Uterus (tissue), 4 donors: ENCODE measurements at places on chromosomes 12 and 14.

- peak; percentile 96 for DNase-seq
These were observed at the start of gene R3HDM2 for GRCh38 chr12:57430931-57431566. Gene R3HDM2, minus strand, starts transcription at chr12:57431043. Its CDS starts 120,615 bp downstream, at chr12:57310428.

DNA sequence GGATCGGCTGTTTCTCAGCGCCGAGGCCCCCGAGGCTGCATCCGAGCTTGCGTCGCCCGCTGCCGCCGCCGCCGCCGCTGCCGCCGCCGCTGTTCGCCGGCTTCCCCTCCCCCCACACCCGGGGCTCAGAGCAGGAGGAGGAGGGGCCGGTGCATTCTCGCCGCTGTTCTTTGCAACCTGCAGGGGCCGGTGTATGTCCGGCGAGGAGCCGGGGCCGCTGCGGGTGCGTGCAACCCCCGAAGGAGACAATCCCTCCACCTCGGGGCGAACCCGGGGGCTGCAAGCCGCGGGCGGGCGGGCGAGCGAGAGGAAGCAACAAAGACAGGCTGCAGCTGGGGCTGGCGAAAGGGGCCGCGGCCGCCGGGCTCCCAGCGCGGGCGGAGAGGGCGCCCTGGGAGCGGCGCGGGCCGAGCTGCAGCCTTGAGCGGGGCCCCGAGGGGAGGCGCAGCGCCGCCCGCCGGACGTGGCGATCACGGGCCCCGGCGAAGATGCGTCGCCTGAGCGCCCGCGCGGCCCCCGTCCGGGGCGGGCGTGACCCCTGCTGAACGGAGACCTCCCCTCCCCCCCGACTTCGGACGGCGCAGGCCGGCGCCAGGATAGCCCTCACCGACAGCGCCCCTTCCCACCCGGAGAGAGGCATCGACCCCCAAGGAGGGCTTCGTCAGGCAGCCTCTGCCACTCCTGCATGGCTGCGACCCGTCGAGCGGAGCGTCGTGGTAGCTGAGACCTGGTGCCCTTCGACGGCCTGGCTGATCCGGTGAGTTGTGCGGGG, 702 bp downstream of the FAM222A start:
- peak; percentile 52 for DNase-seq

- DNase-seq: no peak
These were observed 32.1 kb upstream of the TXNRD1 start for GRCh38 chr12:104183443-104183842.

DNA sequence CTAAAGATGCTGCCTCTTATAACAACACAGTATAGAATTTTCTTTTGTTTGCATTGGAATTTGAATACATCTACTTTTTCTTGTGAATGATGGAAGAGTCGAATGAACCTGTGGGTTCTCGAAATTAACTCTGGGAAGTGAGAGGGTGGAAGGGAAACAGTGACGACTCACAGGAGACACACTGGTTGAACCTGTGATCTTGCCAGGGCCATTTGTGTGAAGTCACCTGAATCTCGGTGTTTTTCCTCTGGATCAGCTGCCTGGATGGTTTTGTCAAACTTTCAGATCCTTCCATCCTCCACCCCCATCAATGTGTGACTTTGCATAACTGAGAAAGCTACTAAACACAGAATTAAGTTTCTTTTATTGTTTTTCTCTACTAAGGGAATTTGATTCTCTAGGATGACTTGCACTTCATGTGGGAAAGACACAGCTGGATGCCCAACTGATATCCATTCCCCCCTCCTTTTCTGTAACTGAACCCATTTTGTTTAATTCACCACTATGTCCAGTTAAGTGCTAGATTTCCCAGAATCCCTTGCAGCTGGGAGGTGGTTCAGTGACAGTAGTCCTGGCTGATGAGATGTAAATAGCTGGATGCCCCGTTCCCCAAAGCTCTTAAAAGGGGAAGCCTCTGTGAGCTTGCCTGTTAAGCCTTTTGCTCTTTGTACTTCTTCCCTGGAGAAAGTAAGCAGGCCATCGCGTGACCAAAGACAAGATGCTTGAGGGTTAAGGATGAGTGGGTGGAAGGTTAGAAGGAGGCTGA, 6.3 kb downstream of the PPFIBP1 start:
- no peak for DNase-seq

- DNase-seq: no peak
These were observed 75.5 kb upstream of the DCD start for GRCh38 chr12:54723379-54724256.

DNA sequence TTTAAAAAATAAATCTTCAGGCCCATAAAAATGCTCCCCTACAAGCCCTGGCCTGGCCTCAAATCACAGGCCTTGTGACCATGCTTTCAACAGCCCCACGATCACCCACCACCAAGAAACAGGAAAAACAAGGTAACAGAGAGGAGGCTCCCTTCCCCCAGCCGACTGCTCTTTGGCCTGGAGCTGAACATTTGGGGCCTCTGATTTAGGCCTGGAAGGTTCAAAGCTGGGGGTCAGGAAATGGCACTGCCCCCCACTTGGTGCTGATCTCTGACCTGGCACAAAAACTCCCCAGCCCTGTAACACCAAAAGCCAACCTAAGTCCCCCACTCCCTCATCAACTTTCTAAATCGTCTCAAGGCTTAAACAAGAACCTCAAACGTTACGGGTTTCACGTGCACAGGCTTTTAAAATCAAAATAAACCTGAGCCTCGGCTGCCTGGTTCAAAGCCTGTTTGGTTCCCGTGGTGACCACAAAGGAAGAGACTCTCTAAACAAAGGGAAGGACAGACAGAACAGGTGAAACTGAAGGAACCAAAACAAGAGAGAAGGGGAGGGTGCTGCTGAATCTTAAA, 9.0 kb downstream of the ACTN1 start:
- peak; percentile 53 for DNase-seq

DNA sequence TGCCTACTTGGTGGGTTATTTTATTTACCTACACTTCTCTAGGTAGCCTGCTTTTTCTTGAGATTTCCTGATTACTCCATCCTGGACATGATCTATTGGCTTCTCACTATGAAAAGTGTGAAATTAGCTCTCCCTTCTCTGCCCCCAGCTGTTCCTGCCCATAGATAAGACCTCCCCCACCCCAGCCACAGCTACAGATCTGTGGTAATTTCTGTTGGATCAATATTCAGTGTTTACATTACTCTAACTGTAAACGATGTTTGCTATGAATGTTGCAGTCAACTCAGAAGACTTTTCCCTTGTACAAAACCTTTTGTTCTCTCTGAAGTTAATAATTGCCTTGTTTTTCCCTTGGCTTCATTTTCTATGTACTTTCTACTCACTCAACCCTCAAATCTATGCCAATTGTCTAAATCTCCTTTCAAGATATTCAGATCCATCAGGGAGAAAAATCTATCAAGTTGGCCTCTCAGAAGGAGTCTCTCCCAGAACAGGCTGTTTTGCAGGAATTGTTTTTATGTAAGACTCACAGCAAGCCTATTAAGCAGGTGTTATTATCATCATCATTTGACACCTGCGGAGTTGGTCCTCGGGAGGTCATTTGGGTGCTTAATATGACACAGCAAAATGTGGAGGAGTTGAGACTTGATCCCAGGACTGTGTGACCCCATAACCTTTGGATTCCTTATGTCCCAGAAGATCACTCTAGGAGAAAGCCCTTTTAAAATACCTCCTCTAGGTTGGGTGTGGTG, 227.4 kb downstream of the SUDS3 start:
- no peak for DNase-seq

DNA sequence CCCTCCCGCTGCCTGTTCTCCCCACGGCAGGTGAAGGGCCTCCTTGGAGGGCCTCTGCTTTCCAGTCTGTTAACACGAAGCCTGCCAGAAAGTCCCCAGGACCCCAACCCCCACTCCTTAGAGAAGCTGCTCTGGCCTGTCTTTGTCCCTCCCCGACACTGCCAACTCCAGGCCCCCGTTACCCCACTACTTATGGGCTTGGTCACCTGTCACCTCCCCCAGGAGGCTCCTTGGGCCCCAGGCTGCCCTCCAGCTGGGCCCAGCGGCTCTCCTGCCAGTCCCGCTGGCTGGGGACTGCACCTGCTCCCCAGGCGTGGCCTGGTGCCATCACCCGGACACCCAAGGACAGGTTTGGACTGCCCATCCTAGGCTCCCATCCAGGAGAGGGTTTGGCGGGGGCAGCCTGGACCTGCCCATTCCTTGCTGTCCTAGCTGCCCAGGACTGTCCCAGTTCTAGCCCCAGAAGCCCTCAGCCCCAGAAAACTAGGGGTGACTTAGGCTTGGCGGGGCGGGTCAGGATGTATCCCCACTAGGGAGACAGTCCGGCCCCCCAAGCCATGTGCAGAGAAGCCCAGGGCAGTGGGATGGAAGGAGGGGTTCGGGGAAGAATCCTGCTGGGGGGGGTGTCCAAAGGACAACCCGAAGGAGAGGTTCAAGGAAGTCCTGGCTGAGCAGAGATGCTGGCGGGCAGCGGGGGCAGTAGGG, 155.7 kb upstream of the C14orf180 start:
- no peak for DNase-seq

DNA sequence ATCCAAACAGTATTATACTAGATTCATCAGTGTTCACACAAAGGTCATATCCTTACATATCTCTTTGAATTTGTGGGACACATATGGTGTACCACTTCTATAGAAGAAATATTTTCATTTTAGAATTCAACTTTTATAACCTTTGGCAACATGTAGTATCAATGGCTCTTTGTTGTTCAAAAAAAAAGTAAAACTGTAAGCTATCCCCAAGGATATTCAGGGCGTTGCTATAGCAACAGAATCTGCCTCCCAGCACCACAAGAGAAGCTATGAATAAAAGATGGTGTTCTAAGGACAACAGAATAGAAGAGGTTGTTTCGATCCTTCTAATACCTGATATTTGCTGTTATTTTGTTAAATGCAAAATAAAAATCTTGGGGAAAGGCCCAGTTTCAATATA, 139.3 kb downstream of the BRMS1L start:
- DNase-seq: no peak
